Osteoblast (primary cell): ENCODE measurements at places on chromosomes 7 and 10.
A peak's percentile ranks its signal among the peaks of the same experiment; 100 is the strongest.

DNA sequence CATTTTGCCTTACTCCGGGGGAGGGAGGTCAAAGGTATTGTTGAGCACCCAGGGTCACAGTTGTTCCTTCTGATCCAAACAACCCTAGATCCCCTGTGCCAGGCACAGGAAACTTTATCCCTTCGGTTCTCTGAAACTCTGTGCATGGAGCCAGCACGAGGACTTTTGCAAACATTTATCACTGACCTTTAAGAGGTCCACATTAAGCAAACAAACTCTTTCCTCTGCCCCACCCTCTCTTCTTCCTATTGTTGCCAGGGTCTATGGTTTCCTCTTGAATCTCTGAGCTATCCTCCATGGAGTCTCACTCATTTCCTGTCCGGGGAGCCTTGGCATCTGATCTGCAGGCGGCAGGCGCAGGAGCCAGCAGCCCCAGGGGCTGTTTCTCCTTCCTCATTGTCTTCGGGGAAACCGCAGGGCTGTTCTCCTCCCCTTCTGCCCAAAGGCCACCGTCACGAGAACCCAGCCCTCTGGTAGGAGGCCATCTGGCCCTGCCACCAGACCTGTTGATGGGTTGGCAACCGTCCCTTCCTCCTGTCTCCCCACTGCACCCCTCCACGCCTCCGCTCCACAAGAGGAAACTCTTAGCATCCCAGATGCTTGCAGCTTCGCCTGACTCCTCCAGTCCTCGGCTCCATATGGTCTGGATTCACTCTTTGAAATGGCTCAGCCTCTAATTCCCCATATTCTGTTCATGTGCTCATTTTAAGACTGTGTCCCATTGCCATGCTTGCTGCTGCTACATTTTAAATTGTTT is 327.3 kb upstream of the NRP1 start:
- DNase-seq, result peak; percentile 39

- no peak for DNase-seq
Measured at GRCh38 chr7:103009466-103010185, 65.0 kb downstream of the FBXL13 start.

DNA sequence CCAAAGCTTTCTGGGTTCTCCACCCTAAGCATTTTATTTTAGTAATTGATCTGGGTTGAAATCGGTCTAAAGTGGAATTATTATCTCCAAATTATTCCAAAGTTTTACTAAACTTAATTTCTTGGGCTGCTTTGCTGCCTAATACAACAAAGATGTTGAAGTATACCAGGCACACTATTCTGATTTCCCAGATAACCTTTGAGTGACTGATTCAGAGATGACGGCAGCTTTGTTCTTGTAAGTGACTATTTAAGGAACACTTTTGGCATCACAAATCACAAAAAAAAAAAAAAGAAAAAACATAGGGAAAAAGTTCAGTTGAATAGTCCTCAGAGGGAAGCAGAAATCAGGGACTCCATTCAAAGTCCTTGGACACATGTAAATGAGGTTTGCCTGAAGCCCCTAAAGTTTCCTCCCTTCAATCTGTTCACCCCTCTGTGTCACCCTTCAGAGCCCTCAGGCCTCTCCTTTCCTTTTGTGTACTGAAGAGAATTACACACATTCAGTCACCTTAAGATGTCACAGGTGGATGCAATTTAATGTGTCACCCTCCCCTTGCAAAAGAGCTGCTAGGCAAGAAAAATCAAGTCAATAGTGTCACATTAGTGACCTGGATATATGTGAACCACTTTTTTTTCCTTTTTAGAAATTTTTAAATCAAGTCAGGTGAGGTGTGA is 81.5 kb downstream of the RTKN2 start:
- DNase-seq, result no peak

- no peak for DNase-seq
Measured at GRCh38 chr10:4670737-4671136, 155.3 kb upstream of the AKR1E2 start.

- no peak for DNase-seq
Measured at GRCh38 chr7:84264396-84264795, 69.8 kb upstream of the SEMA3A start.

GRCh38 chr10:70832852-70833528 is 17.2 kb downstream of the SGPL1 start:
- DNase-seq, result peak; percentile 91
